DMS79 (cell line): ENCODE measurements at places on chromosomes 6 and 20.

GRCh38 chr6:142933701-142934100, 11.3 kb downstream of the HIVEP2 start:
- DNase-seq = no peak

DNA sequence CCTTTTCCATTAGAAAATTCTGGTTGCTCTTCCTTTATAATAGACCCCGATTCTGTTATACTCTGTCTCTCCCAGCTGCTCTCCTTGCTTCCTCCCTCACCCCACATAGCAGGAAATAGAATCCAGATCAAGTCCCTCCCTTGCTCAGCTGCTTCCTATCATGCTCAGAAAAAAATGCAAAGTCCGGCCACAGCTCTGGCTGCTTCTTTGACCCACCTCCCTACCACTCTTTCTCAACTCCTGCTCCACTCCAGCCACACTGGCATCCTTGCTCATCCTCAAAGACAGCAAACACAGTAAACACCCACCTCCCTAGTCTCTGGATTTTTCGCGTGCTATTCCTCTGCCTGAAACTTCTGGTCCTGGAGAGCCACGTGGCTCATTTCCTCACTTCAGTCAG, 9.1 kb upstream of the SLC22A16 start:
- DNase-seq = no peak

DNA sequence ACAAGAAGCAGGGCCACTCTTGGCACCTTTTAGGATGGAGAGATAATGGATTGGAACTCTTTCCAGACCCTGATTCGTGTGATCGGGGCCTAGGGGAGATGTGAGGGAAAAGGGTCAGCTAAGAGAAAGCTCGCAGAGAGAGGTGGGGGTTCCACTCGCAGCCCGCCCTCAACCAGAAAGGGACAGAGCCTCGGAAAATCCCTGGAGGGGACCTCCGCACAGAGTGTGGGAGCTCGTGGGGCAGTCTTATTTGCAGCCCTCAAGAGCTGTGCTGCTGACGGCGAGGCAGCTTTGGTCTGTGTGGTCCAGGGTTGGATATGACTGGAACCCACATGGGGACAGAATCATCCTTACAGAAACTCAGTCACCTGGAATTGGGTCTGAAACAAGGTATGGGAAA, 184.3 kb upstream of the PMEPA1 start:
- DNase-seq = no peak

GRCh38 chr20:16189371-16189770, 383.9 kb downstream of the KIF16B start:
- DNase-seq = no peak

DNA sequence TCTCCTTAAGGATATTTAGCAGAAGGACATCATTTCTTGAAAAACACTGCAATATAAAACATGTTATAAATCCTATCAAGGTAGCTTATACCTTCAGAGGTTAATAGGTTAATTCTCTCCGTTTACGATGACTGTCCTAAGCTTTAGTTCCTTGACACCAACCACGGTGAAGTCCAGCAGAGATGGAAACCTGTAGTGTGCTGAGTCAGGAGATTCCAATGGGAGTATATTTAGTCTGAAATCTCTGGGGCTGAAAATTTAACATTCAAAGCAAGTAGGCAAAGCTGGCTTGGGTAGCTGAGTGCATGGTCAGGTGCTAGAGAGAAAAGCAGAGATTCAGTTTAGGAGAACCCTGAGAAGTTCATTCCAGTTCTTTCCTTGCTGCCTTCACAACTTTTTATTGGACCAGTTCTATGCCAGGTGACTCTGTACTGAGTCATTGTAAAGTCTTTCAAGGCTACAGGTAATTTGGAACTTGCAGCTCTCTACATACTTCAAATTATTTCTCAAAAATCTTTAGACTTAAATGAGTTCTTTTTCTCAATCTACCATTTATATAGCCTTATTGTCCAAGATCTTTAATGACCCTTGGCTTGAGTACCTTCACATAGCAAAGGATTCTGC, 1009.4 kb upstream of the FLRT3 start:
- DNase-seq = no peak

DNA sequence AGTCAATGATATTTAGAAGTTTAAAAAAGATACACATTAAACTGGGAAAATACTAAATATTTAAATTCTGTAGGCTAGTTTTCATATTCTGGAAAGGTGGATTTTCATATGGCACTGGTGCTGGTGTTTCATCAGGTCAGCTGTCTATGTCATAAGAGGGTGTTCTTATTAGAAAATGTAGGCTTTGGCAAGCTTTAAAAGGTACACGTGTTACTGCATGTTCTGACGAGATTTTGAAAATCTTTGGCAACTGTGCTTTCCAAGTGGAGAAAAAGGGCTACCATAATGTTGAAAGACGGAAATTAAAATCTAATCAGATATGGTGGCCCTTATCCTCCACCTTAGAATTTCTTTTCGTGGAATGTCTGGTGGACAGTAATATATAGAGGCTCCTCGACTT, 30.0 kb downstream of the SLC22A3 start:
- DNase-seq = no peak

DNA sequence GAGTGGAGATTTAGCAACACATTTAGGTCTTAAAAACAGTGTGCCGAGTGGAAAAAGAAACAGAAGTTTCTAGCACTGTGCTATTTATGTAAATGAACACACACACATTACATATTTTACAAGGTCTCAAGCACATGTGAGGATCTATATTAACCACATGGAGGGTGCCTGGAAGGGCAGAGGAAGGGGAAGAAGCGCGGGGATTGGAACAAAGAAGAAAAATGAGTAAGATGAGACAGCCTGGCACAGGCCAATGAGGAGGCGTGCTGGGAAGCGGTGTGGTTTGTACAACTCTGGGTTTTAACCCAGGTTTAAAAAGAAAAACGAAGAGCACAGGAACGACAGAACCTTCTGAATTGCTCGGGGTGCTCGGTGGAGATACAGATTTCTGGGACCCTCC, 5.7 kb downstream of the KCNG1 start:
- no peak for DNase-seq

GRCh38 chr20:59997896-59998295, 39.7 kb downstream of the CDH26 start:
- no peak for DNase-seq

DNA sequence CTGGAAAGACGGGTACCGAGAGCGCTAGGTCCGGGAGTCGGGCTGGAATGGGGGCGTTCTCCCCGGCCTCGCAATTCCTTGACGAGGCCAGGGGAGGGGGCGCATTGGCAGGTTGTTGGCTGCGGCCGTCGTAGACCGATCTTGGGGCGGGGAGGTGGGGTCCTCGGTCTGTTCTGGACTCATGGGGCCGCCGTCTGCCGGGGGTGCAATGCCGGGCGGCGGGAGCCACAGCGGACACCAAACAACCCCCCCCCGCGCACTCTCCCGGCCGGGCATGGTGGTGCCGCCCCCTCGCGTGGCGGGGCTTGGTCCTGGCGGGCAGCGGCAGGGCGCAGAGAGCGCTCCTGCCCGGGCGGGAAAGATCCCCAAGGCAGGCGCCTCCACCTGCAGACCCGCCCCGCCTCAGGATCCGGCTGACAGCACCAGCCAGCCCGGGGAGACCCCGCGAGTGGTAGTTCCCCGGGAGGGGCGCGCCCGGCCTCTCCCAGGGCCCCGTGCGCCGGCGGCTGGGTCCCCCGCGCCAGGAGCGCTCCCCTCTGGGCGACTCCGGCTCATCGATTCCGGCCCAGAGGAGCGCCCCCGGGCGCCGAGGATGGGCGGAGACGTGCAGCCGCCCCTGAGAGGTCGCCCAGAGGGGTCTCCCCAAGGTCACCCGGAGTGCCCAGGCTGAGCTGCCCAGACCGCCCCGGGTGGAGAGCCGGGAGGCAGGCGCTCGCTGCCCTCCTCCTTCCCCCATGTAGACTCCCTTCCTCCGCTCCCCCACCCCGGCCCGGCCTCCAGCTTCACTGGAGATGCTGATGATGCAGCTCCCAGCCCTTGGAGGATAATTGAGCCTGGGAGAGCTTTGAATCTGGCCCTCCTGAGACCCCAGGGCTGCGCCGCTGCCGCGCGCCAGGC, 709 bp downstream of the PPP1R16B start:
- no peak for DNase-seq

GRCh38 chr6:138397128-138398122, 6.6 kb upstream of the HEBP2 start:
- no peak for DNase-seq

GRCh38 chr6:51283723-51284355, 465.2 kb downstream of the TFAP2B start:
- DNase-seq = no peak

- no peak for DNase-seq
These were observed 16.6 kb downstream of the NRSN2 start for GRCh38 chr20:363319-364078.

GRCh38 chr6:42226645-42227143, 9.0 kb upstream of the MRPS10 start:
- DNase-seq = no peak

- DNase-seq = no peak
These were observed 253.2 kb downstream of the PLCB1 start for GRCh38 chr20:8385247-8385646.

DNA sequence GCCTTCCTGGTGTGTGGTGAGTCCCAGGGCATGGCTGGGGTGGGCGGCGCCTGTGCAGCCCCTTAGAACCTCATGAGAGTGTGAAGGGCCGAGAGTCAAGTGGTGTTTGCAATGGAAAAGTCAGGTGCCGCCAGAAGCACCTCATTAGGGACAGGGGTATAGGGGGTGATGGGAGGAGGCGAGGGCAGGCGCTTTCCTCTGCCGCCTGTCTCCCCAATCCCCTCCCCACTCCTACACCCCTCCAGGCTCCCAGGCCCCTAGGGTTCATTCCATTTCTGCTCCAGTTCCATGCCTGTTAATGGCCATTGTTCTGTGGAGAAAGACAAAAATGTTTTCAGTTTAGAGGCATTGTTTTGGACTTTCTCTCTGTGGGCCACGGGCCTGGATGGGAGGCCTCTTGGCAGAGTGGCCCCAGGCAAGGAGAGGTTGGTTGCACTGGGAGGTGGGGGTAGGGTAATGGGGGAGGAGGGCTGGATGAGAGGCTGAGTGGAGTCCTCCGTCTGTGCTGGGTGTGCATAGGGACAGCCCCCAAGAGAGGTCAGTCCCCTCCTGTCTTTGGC, 21.4 kb upstream of the SCUBE3 start:
- DNase-seq = no peak

DNA sequence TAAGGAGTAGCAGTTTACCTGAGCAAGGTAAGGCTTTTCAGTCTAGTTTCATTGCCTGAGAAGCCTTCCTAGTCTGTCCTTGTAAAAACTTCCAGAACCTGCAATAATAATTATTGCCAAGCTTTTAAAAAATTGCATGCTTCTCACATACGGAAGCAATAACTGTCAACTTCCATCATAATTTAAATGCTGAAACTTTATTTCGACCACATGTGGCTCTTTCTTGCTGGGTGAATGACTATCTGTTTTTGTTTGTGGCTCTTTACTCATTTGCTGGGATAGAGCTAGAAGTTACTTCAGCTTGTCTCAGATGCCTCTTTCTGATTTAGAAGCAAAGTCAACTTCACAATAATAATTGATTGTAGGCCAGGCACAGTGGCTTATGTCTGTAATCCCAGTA, 95.9 kb upstream of the COL21A1 start:
- DNase-seq = no peak
